Ascending aorta (tissue), 2 donors: ENCODE measurements at places on chromosomes 1 and 21.

DNA sequence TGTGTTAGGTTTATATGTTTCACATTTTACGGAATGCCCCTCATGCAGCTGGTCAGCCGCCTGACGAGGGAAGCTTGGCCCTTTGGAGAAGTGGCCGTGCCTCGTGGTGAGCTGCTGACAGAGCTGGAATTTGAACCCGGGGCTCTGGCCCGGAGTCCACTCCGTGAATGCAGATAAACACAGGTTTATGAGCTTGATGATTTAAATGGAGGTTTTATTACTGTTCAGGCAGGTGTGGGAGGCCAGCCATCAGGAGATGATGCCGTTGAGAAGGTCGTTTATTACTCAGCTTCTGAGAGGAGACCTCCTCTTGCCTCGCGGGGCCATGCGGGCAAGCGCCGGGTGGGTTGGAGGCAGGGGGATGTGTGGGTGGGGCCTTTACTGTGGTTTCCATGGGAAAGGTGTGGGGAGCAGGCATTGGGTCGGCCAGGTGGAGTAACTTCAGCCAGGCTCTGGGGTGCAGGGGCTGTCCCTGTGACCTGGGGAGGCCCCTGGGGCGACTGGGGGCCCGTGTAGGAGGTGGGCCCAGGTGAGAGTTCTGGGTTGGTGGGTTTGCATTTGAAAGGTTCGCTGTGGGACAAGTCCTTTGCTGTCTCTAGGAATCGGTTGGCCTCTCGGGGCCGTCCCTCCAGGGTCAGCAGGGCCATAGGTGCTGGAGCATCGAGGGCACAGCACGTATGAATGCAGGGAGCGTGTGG, 22.0 kb downstream of the PRKCZ start:
- no peak for DNase-seq

DNA sequence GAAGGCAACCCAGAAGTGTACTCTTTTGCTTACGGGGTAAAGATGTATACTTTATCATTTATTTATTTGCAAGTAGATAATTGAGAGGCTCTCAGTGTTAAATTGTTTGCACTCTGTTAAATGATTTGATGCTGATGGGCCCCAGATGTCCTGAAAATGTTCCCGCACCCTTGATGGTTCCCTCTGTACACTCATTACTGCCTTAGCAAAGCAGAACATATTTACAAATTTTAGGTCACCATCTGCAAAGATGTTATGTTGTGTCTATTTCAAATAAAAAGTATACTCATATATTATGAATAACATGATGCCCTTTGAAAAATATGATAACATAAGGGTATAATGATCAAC, 240.5 kb upstream of the SNX7 start:
- no peak for DNase-seq

GRCh38 chr1:155977690-155978324, 540 bp downstream of the ARHGEF2 start:
- DNase-seq = peak; percentile 74

DNA sequence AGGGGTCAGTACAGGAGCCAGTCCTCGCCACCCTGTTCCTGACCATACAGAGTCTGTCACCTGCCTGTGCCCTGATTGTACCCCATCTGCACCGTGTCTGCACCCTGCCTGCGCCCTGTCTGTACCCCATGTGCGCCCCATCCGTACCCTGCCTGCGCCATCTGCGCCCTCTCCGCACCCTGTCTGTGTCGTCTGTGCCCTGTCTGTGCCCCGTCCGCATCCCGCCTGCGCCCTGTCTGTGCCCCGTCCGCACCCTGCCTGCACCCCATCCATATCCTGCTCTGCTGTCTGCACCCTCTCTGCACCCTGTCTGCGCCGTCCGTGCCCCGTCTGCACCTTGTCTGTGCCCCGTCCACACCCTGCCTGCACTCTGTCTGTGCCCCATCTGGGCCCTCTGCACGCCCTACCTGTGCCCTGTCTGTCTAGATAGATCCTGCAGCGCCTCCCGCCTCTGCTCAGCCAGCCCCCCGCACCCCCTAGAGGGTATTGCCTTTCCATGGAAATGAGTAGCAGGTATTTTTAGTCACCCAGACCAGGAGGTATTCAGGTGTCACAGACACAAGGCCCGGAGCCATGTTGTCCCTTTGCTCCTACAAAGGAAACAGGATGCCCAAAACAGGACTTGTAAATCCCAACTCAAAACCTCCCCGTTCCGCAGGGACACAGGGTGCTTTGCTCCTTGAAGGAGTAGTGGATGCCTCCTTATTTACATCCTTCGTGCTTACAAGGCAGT, 7.7 kb upstream of the NPHP4 start:
- DNase-seq = no peak
